ENCODE measurements at places on chromosomes 11 and 22. TPM values are rescaled to one million over a fixed set of nuclear protein-coding genes. Genes with fewer than 3 reads are reported as not detected.
A peak's percentile ranks its signal among the peaks of the same experiment; 100 is the strongest.

The JOSD1 gene
- 39.1 TPM for polyA plus RNA-seq

The CSF2RB gene
- polyA plus RNA-seq, result 2.6 TPM

GRCh38 chr22:46025973-46026898, 49.3 kb upstream of the WNT7B start:
- no peak for DNase-seq

DNA sequence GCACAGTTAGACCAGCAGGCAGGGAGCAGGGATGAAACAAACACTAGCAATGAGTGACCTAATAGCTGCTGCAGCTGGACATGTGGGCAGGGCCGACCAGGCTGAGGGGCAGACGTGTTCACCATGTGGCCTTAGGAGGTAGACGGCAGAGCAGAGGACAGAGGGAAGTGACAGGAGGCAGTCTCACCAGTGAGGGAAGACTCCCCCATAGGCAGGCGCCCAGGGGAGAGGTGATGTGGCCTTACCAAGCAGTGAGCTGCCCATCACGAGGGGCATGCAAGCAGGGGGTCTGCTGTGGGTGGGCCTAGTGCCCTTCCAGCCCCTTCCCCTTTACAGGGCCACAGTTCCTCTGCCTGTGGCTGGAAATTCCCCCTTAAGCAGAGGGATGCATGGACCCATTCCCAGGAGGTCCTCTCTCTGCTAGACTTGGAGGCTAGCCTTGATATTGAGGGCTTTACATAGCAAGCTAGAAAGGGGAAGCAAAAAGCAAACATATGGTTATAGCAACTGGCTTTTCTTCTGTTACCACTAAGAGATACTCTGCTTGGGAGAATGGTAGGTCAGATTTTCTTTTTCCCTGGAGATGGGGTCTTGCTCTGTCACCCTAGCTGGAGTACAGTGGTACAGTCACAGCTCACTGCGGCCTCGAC, 67.6 kb downstream of the MPPED1 start:
- no peak for DNase-seq

- no peak for DNase-seq
Measured at GRCh38 chr11:2567026-2567671, 122.3 kb downstream of the KCNQ1 start.

- no peak for DNase-seq
Measured at GRCh38 chr11:76786441-76787014, 3.4 kb downstream of the TSKU start.

- no peak for DNase-seq
Measured at GRCh38 chr11:3002871-3003270, 10.7 kb upstream of the NAP1L4 start.

DNA sequence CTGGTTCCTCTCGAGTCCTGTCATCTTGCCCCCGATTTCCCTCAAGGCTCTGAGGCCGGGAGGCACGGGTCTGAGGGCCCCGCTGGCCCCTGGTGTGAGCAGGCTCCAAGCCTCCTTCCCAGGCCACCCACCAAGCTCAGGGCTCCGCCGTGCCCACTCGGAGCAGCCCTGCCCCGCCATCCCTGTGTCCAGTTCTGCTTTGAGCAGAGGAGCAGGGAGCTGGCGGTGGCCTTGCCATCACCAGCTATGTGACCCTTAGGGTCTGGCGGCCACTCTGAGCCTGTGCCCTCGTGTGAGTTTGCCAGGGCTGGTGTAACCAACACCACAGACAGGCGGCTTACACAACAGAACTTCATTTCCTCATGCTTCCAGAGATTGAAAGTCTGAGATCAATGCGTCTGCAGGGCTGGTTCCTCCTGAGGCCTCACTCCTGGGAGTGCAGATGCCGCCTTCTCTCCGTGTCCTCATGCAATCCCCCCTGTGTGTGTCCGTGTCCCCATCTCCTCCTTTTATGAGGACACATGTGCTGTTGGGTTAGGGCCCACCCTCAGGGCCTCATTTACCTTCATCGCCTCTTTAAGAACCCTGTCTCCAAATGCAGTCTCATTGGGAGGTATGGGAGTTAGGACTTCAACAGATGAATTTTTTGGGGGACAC, 36.5 kb upstream of the CELSR1 start:
- no peak for DNase-seq

- no peak for DNase-seq
Measured at GRCh38 chr11:8971196-8971923, 7.1 kb upstream of the TMEM9B start.

GRCh38 chr11:33835143-33835878, 56.6 kb downstream of the LMO2 start:
- no peak for DNase-seq

DNA sequence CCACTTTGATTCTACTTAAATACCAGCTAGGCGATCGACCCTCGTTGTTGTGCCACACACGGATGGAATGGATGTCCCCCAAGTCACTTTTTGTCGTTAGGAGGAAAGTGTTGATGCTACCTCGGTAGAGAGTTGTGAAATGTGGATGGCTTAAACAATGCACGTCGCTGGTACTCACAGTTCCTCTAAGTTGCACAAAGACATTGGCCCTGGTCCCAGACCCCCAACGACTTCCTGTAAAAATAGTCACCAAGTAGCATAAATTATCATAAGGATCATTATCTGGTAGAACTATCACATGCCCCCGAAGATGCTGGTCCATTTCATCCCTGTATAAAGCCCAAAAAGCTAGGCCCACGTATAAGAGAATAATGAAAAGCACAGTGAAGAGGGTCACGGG, 3.8 kb downstream of the PKDREJ start:
- no peak for DNase-seq

GRCh38 chr22:37552524-37553163, 7.6 kb upstream of the CDC42EP1 start:
- DNase-seq, result peak; percentile 76

- DNase-seq, result no peak
Measured at GRCh38 chr11:127445476-127445875, 444.9 kb upstream of the KIRREL3 start.

Measured in left renal pelvis (tissue), 4 donors.